ENCODE measurements at places on chromosomes 12 and 14. TPM values are rescaled to one million over a fixed set of nuclear protein-coding genes. Genes with fewer than 3 reads are reported as not detected.

Gene TAS2R7
- polyA plus RNA-seq = 0.30 TPM

Gene TAS2R9
- polyA plus RNA-seq = not detected

Gene BEGAIN
- 0.74 TPM for polyA plus RNA-seq

Gene RHOF
- 1.5 TPM for polyA plus RNA-seq

Gene CCDC184
- polyA plus RNA-seq = 41.6 TPM

Gene ANO2
- polyA plus RNA-seq = not detected

Gene SCNN1A
- not detected for polyA plus RNA-seq

All from Purkinje cell (primary cell).